ENCODE measurements at places on chromosomes 7 and 10.

DNA sequence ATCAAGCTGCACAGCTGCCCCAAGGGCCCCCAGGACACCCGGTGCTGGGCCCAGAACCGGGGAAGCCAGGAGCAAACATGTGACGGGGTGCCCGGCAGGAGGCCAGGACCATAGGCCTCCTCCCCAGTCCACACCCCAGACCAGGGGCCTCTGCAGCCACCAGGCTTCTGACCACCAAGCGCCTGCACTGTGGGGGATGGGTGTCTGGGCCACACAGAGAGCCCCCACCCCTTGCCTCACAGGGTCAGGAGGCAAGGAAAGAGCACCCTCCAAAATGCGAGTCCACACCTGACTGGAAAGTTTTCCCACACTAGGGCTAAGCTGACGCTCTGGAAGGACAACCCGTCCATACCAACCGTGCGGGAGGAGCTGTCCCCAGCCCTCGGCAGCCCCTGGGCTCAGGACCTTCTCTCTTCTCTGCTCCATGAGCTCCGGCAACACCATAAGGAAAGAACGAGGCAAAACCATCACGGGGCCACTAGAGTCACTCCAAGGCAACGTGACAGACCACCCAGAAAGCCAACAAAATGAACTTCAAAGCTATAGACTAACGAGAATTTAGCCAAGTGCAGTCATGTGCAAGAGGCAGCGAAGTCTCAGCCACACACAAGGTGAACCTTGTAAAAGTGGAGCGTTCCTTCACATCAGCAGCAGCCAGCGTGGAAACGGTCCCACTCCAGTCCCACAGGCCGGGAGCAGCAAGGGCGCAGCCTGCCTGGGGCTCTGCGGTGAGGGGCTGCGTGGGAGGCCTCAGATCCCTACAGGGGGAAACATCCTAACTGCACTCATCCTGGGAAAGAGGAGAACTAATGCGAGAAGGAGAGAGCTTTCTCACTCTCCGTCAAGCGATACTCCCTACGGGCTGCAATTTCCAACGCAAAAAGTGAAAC lies 5.1 kb downstream of the STK32C start:
- DNase-seq: no peak

DNA sequence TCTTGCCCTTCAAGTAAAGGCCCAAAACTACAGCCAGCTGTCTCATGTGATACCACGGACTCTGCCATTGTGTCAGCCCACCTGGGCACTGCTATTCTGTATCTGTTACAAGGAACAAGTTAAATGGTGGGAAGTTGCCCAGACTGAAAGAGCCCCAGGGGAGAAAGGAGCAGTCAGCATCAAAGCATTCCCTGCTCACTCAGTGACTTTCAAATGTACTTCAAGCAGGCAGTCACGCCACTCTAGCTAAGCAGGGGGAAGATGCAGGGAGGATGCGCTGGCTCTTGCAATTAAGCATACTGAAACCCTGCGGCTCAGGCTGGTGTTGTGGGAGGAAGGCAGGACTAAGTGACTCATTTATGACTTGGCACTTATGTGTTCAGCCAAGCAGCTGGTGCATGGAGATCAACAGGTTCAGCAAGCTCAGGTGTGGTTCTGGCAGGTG lies 1249.6 kb downstream of the TYW1 start:
- DNase-seq: peak; percentile 95

DNA sequence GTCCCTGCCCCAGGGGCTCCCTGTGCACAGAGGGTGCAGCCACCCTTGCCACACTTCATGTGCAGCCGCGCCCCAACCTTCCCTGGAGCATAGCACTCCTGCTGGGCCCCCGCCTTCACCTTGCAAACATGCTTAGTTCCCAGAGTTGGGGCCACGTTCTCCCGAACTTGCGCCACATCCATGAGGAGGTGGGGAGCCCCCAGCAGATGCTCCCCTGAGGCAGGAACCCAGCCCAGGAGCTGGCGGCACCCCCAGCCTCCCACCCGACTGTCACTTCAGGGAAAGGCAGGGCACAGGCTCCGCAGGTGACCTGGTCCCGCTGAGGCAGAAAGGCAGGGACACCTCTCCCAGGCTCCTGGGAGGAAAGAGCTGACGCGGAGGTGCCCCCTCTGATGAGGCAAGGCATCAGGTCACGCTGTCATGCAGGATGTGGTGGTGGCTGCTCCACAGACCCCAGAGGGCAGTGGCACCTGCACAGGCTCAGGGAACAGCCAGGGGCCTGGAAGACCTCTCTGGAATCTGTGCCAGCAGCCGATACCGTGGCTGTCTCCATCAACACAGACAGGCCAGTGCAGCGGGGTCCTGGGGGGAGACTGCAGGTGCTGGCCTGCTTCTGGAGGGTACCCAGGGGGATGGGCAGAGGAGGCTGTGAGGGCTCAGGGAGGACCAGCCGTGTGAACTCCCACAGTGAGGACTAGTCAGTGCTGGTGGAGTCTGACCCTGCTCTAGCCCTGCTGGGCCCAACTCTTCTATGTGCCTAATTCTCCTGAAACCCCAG lies 221.3 kb downstream of the MAD1L1 start:
- DNase-seq: no peak

GRCh38 chr10:42876945-42877344 lies 94.3 kb downstream of the BMS1 start:
- DNase-seq: no peak

DNA sequence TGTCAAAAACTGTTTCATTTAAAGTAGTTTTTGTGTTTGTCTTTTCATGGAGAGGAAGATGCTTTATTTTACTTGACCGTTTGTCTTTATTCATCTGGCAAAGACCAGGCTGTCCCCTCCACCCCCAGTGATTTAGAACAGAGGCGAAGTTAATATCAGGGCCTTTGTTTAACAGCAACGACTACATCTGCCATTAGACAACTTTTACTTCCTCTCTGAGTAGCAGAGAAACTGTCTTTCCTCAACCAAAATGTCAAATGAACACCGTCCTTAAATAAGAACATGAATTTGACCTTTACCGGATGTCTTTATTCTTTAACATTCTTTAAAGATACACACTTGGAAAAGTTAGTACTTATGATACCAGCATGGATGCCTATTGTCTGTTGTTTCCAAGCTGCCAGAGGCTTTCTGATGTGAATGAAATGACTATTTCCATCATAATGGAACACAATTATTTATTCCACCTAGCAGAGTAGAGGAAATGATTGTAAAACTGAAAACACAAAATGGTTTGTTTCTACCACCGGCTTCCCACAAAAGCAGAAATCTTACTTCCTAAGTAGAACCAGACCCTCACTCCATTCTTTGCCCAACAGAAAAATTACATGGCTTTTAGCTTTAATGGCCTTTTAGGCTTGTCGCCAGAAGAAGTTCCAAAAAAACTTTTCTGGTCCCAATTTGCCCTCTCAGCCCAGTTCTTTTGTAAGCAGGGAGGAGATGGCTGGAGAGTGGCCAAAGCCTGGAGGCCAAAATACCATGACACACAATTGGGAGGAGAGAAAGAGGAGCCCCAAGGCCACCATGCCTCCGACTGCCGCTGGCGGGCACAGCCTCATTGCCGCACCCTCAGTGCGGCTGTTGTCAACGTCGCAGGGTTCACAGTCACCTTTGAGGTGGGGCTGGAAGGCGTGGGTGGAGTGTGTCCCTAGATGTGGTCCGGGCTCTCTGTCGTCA lies 168.5 kb downstream of the TEX36 start:
- DNase-seq: no peak

- no peak for DNase-seq
Measured at GRCh38 chr7:132708470-132708869, 132.2 kb upstream of the PLXNA4 start.

DNA sequence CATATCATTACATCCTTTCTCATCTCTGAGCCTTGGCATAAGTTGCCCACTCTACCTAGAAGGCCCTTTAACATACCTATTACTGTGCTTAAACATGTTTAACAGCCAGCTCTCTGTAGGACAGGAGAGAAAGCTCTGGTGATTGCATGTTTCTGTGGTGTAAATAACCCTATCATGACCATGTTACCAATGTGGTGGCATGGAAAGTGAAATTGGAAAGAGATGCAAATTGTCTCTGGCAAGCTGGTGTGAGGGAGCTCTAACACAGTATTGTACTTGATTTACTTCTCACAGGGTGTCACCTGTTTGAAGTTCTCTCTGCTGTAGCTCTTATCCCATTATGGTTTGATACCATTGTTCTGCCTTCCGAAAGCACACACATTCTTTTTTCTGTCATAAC lies 231.8 kb upstream of the DKK1 start:
- DNase-seq: no peak

GRCh38 chr10:121332353-121332752 lies 265.9 kb downstream of the FGFR2 start:
- DNase-seq: no peak

- no peak for DNase-seq
Measured at GRCh38 chr7:64551375-64552142, 11.3 kb downstream of the ZNF680 start.

GRCh38 chr10:121490871-121491519 lies 107.2 kb downstream of the FGFR2 start:
- DNase-seq: no peak

- no peak for DNase-seq
Measured at GRCh38 chr7:83786858-83787257, 137.9 kb upstream of the SEMA3E start.

GRCh38 chr7:106139265-106140251 lies 27.4 kb upstream of the SYPL1 start:
- DNase-seq: no peak

DNA sequence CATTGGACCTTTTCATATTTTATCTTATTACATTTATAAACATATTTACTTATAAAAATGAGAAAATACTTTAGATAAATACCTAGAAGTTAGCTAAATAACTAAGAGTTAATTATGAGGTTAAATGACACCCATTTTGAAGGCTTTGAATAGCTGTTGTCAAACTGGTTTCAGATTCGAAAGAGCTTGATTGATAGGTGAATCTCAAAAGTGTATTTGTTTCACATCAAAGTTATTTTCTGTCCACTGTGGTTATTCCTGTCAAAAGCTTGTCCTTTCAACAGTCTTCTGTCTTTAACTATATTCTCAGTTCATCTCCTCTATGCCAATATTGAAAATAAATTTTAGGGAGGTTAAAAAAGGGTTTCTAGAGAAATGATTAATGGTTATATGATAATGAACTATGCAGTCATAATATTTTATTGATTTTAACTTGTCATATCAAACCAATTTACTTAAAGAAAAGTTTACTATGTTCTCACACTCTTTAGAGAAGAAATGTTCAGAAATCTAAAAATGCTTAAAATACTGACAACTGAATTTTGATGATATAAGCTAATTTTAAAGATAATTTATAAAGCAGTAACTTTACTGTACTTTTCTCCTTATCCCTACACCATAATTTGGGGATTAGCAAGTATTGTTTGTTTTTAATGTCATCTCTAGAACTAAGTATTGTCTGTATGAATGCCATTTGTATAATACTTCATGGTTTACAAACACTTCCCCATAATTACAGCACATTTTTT lies 72.0 kb upstream of the FOXP2 start:
- no peak for DNase-seq

DNA sequence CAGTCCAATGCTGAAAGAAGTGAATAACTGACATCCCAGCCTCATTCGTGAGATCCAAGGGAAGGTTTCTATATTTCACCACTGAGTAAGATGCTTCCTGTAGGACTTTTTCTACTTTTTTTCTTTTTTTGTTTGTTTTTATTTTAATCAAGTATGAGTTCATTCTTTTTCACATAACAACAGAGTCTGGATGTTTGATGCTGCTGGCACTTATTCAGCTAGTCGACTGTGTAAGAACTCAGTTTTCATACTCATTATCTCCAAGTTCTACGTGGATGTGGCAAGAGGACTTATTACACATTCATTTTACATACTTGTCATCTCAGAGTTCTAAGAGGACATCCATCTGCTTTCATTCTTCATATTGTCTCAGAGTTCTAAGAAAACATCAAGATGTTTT lies 86.9 kb downstream of the CPXM2 start:
- DNase-seq: no peak

DNA sequence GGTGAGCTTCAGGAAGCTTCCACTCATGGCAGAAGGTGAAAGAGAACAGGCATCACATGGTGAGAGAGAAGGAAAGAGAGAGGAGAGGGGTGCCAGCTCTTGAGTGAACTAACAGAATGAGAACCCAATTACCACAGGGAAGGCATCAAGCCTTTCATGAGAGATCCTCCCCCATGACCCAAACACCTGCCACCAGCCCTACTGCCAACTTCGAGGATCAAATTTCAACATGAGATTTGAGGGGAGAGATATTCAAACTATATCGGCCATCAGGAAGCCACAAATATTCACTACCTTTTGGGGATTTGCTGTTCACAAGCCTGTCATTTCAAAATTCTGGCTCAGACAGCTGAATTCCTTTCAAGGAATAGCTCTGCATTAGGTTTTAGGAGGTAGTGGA lies 39.9 kb upstream of the SMNDC1 start:
- DNase-seq: peak; percentile 45

DNA sequence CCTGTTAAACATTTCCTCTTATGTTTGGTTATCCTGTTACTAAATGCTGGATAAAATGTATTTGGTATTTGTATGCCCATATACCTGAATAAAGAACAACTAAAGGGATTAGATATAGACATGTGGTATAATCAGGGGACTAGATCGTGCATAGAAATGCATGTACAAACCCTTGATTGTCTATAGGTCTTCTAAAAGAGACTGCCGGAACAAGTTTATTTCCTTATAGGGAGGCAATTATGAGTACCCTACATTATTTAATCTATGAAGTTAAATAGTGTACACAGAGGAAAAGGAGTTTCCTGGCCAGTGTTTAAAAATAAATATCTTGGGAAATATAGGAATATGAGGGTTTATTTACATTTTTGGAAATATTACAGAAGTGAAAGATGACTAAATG lies 44.6 kb downstream of the CCSER2 start:
- no peak for DNase-seq

- DNase-seq: peak; percentile 40
Measured at GRCh38 chr7:55593515-55594318, 21.4 kb upstream of the VOPP1 start.

- no peak for DNase-seq
Measured at GRCh38 chr10:131000743-131001142, 310.8 kb downstream of the TCERG1L start.

GRCh38 chr10:98832738-98833137 lies 386.0 kb upstream of the HPS1 start:
- DNase-seq: no peak
